ENCODE measurements at places on chromosomes 1 and 21. TPM values are rescaled to one million over a fixed set of nuclear protein-coding genes. Genes with fewer than 3 reads are reported as not detected.

DNA sequence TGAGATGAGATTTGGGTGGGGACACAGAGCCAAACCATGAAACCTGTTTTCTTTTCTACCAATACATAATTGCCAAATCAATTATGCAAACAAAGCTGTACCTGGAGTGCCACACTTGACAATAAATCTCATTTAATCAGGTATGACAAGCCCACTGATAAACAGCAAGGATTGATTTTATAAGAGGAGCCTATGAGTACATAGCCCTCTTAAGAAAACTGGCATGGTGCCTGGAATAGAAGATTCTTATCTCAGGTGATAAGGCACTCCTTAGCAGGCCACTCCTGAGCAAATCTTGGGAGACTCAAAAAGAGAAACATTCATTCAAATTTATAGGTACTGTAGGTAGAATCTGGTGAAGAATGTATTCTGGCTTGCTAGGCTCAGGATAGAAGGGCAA lies 28.6 kb upstream of the PDE4B start:
- no peak for DNase-seq

DNA sequence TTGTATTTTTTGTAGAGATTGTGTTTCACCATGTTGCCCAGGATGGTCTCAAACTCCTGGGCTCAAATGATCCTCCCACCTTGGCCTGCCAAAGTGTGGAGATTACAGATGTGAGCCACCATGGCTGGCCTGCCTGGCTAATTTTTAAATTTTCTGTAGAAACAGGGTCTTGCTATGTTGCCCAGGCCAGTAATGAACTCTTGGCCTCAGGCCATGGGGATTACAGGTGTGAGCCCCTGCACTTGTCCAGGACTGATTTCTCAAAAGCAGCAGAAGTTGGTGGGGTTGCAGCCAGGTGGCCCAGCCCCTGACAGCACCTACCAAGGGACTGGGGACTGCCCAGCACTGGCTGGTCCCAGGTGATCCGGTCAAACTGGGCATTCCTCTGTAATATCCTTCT lies 44.1 kb upstream of the CXADR start:
- no peak for DNase-seq

Gene LAD1
- total RNA-seq, result 4.6 TPM

DNA sequence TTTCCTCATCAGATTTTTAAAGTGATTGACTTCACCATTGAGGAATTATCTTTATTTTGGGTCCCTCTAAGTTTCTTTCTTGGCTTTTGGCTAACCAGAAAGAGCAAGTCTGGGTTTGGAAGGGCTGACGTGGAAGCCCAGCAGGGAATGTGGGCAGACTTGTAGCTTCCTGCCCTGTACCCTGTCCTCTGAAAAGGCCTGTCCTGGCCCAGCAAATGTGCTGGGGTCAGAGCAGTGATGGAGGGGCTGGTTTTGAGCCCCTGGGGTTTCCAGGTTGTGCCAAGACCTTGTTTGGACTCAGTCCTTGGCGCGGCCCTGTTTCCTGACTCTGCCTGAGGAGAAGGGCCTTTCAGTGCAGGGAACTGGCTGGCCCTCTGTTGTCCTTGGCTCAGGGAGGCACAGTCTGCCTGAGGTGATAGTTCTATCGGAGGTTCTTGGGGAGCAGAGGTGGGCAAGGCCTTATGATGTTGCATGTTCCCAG lies 72.1 kb downstream of the UCK2 start:
- DNase-seq, result no peak

Gene HLX
- total RNA-seq, result 6.6 TPM

Gene SERINC2
- total RNA-seq, result 4.9 TPM

DNA sequence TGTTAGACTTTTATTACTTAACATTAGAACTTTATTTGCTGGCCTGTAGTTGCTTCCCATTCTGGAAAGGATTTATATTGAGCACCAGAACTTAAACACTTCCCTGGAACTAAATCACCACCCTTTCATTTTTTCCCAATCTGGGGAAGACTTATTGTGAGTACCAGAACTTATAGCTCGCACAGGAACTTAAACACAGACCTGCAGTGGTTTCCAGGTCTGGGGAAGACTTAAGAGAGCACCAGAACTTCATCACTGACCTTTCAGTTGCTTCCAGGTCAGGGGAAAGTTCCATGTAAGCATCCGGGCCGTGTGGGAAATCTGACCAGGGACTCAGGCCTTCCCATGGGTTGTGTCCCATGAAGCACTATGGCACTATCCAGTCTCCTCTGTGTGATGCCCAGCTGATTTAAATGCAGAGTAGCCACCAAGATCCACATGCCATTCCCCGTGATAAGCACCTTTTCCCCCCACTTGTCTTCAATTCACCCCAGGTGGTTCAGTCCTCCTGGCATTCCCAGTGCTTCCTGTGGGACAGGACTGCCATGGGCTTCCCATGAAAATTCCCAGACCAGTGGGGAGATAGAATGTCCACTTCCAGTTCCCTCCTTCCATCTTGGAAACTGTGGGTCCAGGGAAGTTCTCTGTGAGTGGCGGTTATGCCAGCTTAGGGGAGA lies 48.9 kb downstream of the C4BPA start:
- no peak for DNase-seq
